ENCODE measurements at places on chromosomes 5 and 9.

- DNase-seq = no peak
Measured at GRCh38 chr9:33620738-33621439, 96.8 kb downstream of the ANKRD18B start.

- DNase-seq = no peak
Measured at GRCh38 chr5:99587983-99588382, 659.2 kb upstream of the CHD1 start.

DNA sequence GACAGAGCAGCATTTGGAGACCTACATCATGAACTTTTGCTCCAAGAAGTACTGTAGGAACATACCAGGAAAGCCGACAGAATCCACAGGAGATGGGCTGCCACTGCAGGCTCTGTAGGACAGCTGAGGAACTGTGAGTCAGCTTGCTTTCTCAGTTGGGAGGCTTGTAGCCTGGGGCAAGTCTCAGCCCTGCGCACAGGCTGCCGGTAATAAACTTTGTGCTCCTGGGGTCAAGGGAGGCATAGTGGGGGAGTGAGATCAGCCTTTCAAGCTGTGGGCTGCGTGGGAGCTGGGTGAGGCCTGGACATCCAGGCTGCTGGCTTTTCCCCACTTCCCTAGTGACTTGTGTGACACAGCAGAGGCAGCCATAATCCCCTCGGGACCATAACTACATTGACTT lies 718.0 kb upstream of the CDH10 start:
- DNase-seq = no peak

GRCh38 chr5:71825992-71826391 lies 106.9 kb downstream of the CARTPT start:
- no peak for DNase-seq

GRCh38 chr5:171155621-171156020 lies 153.4 kb upstream of the TLX3 start:
- DNase-seq = no peak

- DNase-seq = no peak
Measured at GRCh38 chr9:127538849-127539258, 73.2 kb upstream of the STXBP1 start.

DNA sequence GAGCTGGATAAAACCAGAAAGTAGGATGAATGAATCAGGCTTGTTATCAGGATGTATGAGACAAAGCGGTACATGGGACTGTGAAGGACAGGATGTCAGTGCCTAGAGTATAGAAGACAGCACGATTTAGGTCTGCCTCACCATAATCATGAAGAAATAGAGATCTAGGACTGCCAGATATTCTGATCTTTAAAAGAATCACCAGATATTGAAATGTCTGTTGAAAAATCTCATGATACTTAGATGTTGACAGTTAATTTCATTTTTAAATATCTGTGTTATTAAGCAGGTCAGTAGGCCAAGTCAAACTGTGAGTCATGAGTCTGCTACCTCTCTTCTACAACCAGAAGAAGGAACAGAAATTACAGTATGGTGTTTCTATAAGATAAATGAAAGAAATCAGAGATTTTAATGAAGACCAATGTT lies 65.0 kb downstream of the ST8SIA4 start:
- DNase-seq = no peak

- DNase-seq = no peak
Measured at GRCh38 chr5:143251190-143251589, 152.3 kb downstream of the NR3C1 start.

- DNase-seq = no peak
Measured at GRCh38 chr5:7793895-7794294, 57.0 kb downstream of the CFAP90 start.

- no peak for DNase-seq
Measured at GRCh38 chr5:72379936-72380335, 59.8 kb downstream of the PTCD2 start.

DNA sequence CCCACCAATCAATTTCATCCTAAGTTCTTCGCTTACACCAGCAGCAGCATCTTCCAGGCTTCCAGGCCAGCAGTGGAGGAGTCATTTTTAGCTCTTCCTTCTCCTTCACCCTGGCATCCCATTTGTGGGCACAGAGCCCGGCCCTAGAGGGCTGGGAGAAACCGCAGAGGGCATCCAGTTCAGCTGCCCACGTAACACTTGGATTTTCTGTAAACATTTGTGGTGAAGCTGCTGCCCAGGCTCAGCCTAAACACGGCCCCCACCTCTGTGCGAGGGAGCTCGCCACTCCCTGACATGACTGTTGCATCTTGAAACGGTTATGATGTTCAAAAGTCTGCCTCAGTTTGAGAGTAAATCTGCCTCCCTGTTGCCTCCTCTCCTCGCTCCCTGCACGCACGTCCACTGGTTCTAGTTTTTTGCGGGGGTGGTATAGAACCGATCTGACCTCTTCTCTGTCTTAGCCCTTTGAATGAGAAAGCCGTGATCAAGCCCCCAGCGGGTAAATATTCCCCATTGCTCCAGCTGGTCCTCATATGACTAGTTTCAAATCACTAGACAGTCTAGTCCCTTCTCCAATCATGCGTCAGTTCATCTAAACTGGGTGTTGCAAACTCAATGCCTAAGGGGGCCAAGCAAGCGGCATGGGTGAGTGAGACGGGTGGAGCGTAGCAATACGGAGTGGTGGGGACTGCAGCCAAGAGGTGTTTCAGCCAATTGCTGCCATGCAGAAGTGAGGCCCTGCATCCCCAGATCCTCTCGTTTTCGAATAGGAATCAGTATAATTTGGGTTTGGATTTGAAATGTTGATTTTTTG lies 34.9 kb upstream of the N4BP3 start:
- no peak for DNase-seq

GRCh38 chr5:77155179-77155785 lies 55.2 kb upstream of the PDE8B start:
- no peak for DNase-seq

DNA sequence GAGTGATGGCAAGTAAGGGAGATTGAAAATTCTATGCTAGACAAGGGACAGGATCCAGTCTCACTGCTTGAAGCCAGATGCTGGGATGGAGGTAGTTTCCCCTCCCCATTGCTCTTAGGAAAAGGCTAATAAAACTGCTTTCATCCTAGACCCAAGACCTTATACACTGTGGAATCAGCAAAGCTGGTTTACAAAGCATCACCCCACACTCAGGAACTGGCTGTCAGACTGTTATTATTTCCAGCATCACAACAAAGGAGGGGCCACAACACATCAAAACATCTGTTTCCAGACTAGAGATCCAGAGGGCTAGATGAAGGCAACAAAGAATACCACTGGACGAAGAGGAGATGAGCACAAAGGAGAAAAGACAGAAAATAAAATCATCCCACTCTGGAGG lies 364.6 kb upstream of the PTGER4 start:
- DNase-seq = no peak

- DNase-seq = no peak
Measured at GRCh38 chr9:131097948-131098278, 1.6 kb downstream of the AIF1L start.

DNA sequence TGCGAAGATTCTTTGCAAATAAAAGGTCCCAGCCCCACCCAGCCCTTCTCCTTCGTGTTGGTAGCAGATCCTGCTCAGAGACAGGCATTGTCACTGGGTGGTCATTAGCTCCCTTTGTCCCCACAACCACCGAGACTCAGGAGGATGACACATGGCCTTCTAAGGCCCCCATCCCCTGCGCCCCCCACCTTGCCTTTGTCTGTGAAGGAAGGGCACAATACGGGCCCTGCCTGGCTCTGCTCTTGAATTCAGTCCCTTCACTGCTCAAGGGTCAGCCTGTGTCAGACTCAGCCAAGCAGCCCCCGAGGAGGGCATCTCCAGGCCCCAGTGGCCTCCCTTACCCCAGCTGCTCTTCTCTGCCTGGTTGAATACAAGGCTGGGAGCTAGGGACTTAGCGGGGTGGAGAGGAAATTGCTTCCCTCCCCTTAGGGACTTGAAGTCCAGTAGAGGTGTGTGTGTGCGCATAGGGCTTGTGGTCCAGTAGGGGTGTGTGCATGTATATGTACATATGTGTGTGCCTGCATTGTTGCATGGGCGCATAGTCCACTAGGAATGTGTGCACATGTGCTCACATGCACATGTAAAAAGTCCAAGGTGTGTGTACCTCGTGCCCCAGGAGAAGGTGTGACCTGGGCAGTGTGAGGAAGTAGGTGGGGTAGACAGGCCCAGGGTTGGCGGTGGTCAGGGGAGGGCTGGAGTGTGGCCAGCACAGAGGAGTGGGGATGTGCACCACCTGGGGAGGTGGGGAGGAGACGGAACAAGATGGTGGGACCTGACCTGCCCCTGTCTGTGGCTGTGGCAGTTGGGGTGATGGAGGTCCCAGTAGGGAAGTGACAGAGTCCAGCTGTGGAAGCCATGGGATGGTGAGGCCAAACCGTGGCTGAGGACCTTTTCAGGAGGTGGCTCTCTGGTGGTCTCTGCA lies 59.1 kb downstream of the PHF2 start:
- DNase-seq = no peak

DNA sequence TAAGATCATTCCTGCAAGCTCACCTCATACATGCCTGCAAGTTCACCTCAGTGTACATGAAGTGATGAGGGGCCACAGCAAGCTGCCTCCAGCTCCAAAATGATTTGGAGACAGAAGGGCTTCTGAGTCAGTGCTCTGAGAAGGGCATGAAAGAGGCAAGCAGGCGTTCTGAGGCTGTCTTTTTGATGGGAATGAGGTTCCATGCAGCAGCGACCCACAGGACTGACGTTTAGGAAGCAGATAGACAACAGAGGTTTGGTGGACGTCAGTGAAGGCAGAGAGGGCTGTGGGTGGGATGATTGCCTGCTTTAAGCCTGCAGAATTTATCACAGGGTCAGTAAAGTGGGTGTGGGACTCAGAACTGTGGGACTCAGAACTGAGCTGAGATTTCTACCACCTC lies 8.9 kb upstream of the SMIM32 start:
- DNase-seq = no peak

DNA sequence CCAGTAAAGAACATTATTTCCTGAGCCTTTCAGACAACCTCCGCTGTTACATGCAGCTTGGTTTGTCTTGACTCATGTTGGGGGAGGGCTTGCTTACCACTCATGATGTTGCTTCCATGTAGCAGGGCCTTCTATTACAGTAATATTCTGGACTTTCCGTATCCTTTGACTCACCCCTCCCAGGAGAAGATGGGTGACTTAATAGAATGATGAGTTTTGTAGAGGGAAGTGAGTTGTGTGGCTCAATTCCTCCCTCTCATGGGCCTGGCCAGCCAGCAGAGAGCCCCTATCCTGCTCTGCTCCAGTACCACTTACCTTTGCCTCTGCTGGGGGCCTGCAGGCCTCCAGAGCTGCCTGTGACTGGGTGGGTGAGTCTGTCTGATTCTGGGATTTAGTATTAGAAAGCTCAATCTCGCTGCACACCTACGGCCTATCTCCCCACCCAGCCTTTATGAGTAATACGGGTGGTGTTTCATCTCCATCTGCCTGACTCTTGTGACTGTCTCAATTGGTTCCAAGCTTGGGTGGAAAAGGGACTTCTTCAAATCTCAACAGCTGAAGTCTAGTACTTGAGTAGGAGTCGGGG lies 52.6 kb upstream of the KLF9 start:
- no peak for DNase-seq

DNA sequence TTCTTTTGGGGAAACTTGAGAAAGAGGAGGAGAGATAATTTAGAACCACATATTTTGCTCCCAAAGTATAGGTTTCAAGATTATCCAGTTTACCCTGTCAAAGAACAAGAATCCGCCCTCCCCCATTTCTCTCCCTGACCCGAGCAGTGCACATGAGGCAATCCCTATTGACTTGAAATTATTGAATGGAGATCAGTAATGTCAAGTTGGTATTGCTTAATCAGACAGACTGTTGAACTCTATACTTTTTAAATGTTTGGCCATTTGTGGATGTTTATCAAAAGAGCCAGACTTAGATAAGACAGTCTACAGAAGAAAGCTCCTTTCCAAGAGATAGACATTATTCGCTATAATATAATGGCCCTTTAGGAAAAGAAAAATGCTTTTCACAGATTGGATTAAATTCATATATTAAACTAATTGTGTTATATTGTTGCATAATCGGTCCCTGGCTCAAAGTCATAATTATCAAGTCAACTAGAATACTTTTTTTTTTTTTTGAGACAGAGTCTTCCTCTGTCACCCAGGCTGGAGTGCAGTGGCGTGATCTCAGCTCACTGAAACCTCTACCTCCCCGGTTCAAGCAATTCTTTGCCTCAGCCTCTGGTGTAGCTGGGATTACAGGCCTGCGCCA lies 5.3 kb downstream of the SLC25A25 start:
- no peak for DNase-seq

DNA sequence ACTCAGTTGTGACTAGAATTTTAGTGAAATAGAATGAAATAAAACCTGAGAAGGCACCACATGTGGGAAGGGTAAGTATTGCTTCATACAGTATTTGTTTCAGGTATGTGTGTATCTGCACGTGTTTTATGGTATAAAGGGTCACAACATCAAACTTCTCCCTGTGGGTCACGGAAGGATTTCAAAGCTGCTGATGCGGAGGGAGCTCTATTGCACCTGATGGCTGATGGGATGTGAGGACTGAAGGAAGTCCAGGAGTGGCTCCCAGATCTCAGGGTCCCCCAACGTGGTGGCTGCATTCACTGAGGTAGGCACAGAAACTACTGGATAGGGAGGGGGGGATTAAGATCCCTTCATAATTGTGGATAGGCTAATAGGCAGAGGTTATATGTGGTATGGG lies 159.7 kb downstream of the PJA2 start:
- DNase-seq = no peak
